Activated T-helper 1 cell treated with anti-CD3 and anti-CD28 coated beads, Interleukin-2, amount 50 U/mL, for 16 hours (primary cell): ENCODE measurements at places on chromosomes 6 and 20.

DNA sequence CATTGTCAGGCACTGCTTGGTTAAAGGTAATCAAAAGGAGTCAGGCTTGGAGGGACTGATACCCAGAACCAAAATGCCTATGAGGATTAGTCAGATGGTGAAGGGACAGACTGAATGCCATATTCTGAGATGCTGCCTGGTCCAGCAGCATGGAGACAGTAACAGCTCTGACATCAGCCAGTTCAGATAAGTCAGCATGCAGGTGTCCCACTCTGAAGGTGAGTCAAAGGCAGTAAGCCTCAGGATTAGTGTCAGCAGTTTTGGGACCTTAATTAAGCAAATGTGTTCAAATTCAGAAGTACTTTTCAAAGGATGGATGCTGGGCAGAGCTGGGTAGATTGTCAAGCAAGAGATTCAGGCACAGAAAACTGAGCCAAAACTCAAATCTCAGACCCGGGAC, 198.4 kb downstream of the RPS12 start:
- no peak for DNase-seq

DNA sequence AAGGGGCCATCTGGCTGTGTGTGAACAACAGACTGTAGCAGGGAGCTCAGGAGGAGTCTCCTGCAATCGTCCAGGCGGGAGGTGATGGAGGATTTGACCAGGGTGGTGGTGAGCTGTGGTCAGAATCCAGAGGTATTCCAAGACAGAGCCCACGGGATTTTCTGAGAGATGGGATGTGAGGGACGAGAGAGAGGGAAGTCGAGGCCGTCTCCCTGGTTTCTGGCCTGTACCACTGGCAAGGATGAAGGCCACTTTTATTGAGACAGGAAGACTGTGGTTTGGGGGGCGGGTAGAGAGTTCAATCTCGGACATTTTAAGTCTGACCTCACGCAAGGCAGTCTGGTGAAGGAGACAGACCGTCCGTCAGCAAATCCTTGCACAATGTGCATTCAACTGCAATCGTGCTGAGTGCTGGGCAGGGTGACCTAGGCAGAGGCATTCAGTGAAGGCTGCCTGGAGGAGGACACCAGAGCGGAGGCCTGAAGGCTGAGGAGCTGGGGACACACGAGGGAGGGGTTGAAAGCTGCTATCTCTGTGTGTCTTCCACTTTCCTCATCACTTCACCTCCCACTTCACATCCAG, 53.9 kb downstream of the PREX1 start:
- no peak for DNase-seq

DNA sequence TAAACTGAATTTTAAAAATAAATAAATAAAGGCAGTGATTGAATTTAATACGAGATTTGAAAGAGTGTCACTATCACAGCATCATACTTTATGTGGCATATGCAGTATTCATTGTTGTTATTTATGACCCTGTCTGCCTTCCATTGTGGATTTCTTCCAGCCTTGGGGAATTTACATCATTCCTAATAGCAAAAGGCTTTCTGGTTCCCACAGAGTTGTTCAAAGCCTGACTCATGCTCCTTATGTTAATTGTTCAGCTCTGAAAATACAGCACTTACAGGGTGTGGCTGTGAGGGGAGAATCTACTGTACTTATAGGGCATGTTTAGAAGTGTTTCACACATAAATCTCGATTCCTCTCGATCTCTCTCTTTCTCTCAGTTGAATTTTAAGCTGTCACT, 54.4 kb downstream of the JAG1 start:
- no peak for DNase-seq

- DNase-seq, result no peak
Observed at GRCh38 chr6:164889980-164890379, 419.4 kb downstream of the C6orf118 start.

DNA sequence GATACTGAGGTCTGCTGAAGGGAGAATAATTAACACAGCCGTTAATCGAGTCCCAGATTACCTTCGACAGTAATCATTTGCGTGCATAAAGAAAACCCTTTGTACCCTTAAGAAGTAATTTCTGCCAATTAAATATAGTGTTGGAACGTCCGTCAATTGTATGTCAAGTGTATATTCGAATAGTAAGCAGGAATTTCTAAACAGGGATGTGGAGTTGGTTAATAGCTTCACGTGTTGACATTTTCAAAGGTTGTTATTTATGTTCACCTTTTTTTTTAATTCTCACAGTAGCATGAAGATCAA, 798 bp upstream of the SNAP91 start:
- DNase-seq, result no peak

DNA sequence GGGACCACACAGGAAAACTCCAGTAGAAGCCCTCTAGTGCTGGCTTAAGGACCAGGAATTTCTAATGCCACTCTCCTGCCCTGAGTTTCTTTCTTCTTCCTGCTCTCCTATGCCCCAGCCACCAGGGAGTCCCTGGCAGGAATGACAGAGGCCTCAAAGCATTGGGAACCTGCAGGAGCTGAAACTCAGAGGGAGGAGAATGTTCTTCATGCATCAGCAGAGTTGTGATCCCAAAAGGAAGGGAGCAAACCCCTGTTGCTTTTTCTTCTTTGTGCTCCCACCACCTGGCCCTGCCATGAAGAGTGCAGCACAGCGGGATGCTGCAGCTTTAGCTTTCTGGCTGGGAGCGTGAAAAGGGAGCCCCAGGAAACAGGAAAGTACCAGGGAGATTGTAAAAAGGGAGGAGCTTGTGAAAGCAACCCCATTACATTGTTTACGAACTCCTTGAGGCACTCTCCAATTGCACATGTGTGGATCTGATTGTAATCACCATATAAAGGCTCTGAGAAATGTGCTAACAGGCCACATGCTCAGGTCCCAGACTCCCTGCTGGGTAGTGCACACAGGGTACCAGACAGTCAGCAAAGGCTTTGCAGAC, 34.7 kb upstream of the FKBP1A start:
- DNase-seq, result no peak

DNA sequence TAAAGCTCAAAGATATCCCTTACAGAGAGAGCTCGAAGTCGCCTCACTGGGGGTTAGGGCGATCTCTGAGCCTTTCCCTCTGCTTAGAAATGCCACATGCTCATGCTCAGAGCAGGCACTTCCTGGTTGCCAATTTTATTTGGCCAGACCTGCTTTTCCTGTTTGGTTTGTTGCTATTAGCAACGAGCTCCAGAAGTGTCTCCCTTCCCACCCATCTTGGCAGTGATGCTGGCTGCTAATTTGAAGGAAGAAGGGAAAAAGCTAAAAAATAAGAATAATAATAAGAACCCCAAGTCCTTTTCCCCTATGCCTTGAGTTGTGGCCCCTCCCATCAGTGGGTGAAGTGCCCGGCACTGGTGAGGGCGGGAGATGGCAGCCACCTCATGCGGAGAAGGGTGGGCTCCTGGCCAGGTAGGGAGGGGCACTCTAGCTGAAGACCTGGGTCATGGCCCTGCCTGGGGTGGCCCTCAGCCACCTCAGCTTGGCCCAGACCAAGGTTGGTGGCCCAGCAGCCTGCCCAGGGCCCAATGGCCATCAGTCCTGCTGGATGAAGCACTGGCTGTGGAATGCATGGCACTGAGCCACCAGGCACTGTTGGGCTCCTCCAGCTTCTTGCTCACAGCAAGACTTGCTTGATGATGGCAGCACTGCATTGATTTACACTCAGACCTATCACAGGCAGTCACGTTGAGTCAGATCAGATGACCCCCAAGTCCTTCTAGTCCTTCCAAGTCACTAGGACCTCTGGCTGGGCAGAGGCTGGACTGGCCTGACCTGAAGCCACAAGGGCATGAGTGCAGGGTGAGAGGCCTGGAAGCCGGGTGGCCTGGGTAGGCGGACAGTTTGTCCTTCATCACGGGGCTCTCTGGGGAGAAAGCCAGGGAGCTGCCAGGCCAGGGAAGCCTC, 79.0 kb downstream of the SYNJ2 start:
- no peak for DNase-seq

GRCh38 chr20:52031206-52031562, 160.4 kb downstream of the ZFP64 start:
- no peak for DNase-seq

GRCh38 chr6:151166180-151166579, 73.6 kb upstream of the AKAP12 start:
- DNase-seq, result no peak

GRCh38 chr6:41232667-41233066, 4.5 kb downstream of the TREML4 start:
- DNase-seq, result no peak

DNA sequence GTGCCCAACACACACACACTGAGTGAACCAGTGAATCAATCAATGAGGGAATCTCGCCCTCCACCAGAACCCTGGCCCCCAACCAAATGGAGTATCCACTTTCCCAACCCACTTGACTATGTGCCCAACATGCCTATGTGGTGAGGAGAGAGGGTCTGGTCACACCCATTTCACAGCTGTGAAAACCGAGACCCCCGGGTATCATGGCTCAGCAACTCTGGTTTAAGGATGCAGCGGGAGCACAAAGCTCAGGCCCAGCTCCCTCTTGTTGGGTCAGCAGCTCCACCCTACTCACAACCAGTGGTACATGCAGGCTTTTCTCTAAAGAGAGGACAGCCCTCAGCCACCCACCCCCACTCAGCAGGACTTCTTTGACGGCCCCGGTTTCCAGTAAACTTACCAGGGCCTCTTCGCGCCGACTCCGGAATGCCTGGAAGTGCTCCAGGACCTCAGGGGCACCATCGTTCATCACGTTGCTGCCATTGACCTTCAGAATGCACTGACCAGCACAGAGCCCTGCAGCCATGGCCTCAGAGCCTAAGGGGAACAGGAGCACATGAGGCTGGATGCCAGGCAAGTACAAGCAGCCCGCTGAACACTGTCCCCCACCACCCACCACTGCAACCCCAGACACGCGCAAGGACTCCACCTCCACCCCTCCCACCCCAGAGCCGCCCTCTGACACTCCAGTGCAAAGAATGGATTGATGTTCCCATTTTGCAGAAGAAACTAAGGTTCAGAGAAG, 174.7 kb downstream of the PREX1 start:
- DNase-seq, result no peak

DNA sequence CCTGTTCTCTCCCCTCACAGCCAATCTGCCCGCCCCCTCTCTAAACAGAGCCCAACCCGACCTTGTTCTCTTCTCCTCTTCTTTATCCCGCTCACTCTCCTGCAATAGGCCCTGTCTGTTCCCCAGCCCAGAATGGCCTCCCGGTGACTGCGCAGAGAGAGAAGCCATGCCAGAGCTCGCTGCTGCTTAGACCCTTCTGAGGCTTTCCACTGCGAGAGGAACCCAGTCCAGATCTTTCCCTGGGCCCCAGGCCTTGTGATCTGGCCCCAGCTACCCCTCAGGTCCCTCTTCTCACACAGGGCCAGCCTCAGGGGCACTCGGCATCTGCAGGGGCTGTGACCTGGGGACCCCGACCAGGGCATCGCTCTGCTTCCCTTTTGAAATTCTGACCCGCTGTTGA, 58.1 kb downstream of the TMEM242 start:
- no peak for DNase-seq

GRCh38 chr6:168774381-168774780, 333.4 kb downstream of the SMOC2 start:
- DNase-seq, result no peak
